ENCODE measurements at places on chromosomes 6 and 20.
A peak's percentile ranks its signal among the peaks of the same experiment; 100 is the strongest.

- no peak for DNase-seq
Observed at GRCh38 chr20:37397076-37397953, 51.4 kb downstream of the SRC start.

DNA sequence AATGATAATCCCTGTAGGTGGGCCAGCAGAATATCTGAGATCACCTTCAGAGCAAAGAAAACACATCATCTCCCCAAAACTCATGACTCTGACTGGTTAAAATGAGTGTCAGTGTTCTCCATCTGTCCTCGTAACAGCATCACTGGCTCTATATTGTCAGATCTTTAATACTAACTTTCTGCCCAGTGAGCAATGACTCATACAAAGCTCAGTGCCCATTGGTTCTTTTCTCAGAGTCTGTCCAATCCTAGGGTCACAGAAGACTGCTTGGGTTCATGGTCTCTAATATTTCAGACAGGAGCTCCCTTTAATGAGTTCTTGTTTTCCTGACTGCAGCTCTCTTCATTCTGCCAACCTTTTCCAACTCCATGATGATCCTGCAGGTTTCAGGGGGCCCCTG is 36.4 kb downstream of the HLA-DPB1 start:
- DNase-seq = peak; percentile 16

DNA sequence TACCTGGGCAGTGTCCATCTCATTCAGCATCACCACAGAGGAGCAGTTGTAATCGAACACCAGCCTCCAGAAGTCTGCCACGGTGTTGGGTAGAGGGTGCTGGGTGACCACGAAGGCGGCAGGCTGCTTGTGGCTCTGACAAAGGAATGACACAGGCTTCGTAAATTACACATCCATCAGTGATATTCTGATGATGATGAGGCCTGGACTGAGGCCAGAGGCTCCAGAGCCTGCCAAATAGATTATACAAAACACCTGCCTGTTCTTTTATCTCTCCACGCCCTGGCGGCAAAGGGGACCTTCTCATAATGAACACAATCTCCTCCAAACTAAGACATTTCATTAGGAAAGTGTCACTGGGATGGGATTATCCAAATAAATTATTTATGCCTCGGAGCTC is 480.2 kb upstream of the CHD6 start:
- no peak for DNase-seq

- peak; percentile 84 for DNase-seq
Observed at GRCh38 chr6:139743664-139744437, 369.4 kb upstream of the CITED2 start.

GRCh38 chr6:35089216-35089934 is 51.8 kb downstream of the TCP11 start:
- no peak for DNase-seq

- no peak for DNase-seq
Observed at GRCh38 chr6:111987295-111987694, 66.6 kb upstream of the CCN6 start.
